ENCODE measurements at places on chromosomes 2 and 18.

- no peak for DNase-seq
Observed at GRCh38 chr2:218851286-218851685, 8.3 kb upstream of the WNT6 start.

GRCh38 chr18:58321986-58322385, 278.0 kb downstream of the NEDD4L start:
- DNase-seq, result peak; percentile 81

GRCh38 chr2:218010984-218011652, 8.3 kb upstream of the TNS1 start:
- DNase-seq, result peak; percentile 54

- DNase-seq, result no peak
Observed at GRCh38 chr2:50635824-50636223, 396.1 kb downstream of the NRXN1 start.

GRCh38 chr2:71807581-71808451, 339.8 kb downstream of the CYP26B1 start:
- DNase-seq, result peak; percentile 75

DNA sequence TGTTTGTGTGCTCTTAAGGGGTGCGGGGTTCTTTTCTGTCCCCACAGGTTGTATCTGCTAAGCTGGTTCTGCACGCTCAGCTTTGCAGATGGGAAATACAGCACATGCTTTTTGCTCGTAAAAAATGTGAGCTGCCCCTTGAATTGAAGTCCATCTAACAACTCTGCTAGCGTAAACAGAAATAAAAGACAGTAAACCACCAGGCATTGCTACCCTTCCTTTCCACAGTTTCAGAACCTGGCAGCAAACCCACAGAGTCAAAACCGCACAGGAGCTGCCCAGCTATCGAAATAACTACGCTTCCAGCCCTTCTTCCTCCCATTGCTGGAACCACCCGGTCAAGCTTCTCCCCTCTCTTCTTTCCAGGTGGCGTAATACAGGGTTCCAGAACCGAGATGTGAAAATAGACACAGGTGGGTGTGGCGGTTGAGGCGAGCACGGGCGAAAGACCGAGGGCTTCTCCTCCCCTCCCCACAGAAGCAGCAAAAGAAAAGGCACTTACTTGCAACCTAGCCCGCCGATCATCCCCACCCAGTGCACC, 479 bp downstream of the SCN9A start:
- DNase-seq, result peak; percentile 49

GRCh38 chr2:8886876-8887275, 49.5 kb upstream of the KIDINS220 start:
- DNase-seq, result no peak

- no peak for DNase-seq
Observed at GRCh38 chr18:55497825-55498403, 90.1 kb downstream of the TCF4 start.

DNA sequence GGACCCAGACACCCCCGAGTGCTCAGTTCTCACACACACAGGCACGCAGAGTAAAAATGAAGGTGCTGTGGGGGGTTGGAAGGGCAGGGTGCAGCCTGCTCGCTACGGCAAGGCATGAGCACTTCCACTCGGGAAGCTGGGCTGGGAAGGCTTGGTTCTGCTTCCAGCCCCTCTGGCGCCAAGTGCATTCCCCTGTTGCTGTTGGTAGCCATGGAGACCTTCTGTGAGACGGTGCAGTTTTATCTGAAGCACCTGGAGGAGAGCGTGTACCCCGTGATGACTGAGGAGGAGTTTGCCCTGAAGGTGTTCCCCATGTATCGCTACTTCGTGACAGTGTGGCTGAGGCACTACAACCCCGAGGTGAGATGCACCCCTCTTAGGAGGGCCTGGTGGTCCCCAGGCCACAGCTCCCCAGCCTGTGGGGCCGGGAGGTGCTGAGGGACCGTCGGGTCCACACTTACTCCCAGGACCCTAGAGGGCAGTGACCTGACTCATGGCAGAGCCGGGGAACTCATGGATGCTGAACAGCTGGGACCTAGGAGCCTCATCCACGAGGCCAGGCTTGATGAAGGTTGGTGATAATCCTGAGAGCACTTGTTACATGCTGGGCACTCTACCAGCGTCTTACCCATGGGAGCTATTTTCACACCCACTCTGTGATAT, 15.5 kb downstream of the MROH2A start:
- no peak for DNase-seq

DNA sequence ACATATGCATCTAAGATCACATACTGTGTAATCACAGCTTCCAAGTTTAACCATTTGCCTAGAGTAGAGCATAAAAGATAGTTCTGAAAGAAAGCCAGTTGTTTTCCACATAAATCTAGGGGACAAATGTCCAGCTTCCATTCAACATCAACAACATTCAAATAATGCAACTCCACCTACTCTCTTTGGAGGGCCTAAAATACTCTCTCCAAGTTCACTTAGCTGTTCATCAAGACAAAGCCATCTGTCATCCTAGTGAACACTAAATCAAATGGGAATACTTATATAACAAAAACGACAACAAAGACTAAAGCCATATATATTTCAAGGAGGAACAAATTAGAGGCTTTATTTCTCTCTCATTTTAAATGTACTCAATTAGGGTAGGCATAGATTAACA, 221.5 kb upstream of the CDH2 start:
- no peak for DNase-seq

DNA sequence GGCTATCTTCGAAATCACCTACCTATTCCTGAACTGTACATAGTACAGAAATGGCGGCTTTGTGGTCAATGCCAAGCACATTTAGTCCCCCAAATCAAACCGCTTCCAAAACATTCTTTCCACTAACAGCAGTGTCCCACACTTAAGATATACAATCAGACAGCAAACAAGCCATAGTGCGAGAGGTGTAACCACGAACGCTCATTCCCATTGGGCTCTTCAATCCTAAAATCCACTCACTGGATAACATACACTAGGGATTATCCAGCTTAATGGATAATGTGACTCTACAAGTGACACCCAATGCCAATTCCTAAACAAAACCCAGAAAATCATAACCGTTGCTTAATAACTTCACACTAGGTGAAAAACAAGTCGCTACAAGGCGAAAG, 2.0 kb downstream of the XPO1 start:
- no peak for DNase-seq

GRCh38 chr2:97868986-97869721, 126.6 kb downstream of the TMEM131 start:
- DNase-seq, result peak; percentile 74

- no peak for DNase-seq
Observed at GRCh38 chr2:170227507-170227947, 49.6 kb downstream of the MYO3B start.

DNA sequence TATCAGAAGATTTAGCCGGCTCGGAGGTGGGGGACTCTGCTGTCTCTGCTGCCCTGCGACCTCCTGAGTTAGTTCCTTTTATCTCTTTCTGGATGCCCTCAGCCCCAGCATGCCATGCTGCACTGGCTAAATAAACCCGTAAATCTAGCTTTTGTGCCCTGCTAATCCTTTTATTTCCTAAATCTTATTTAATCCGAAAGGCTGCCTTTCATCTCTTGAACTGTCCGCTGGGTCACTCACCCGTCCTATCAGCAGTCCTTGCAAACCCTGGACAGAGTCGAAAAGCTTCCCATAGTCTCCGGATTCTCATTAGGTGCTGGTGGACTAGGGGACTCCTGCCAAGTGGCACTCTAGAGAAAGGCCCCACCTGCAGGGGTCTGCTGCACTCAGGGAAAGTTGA, 122.0 kb upstream of the APCDD1 start:
- no peak for DNase-seq

DNA sequence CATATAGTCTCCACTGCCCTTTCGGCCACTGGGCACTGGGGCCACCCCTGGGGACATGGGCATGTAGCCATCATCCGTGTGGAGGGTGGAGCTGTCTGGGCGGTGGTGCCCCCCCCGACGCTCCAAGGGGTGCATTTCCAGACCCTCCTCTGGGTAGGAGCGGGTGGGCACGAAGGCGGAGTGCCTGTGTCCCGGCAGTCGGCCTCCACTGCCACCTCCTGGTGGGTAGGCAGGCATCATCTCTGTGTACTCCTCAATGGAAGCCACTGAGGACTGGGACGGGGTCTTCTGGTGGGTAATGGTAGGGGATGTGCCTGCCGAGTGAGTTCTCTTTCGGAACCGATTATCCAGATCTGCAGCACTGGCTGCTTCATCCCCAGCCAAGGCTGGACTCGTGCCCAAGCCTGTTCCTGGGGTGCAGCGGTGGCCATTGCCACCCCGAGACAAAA, 2.8 kb downstream of the IRS1 start:
- no peak for DNase-seq

All from left hindlimb (tissue), 1 donor.